ENCODE measurements at places on chromosomes 4 and X.

GRCh38 chrX:35699642-35700041 lies 98.5 kb upstream of the MAGEB16 start:
- no peak for DNase-seq

- peak; percentile 23 for DNase-seq
These were observed 14.6 kb upstream of the DCTD start for GRCh38 chr4:182931691-182932345.

DNA sequence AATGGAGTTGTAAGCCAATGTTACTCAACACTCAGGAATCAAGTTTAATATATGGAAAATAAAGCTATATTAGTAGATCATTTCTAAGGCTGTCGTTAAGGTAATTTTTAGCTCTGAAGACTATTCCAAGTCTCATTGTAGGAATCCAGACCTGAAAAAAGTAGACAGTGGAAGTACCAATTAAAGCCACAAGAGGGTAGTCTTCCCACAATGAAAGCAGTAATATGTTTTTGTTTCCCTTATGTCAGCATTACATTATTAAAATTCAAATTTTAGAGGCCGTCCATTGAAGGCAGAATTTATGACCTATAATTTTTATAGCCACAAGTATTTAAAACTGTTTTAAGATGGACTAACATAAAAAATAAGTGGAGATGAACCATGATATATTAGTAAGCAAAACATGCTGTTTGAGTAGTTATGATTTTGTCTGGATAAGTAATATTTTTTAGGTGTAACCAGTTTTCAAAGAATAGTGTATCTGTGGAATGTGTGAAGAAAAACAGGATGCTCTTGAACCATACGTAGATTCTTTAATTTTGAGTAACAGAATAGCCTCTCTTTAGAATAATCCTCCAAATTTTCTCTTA lies 372.6 kb upstream of the TECRL start:
- DNase-seq: peak; percentile 34

DNA sequence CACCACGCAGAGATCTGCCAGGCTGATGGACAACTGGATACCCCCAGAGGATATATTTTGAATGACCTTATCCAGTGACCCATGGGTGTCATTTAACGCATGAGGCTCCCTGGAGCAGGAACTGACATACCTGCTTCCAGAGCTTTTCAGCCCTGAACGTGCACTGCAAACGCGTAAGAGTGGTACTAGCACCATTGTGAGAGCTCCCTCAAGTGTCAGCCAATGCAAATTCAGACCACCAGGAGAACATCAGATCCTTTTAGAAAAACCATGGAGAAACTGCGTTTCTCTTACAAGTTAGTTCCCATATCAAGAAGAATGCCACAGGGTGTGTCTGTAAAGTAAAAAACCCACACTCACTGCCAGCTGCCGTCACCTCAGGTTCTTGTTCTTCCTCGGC lies 7.3 kb downstream of the TREX2 start:
- no peak for DNase-seq

DNA sequence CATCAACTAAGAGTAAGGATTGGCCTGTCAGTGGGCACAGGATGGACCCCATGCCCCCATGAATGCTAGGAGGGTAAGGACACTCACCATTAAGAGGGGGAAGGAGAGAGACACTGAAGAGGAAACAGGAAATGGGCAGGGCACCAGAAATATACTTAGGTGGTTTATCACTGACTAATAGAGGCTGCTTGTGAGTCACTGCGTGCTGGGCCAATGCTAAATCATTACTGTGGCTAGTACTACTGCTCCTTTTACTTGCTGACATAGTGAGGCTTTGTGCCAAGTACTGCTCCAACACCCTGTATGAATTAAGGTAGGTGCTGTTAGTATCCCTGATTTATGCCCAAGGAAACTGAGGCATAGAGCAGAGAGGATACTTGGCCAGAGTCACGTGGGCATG lies 130.4 kb upstream of the FRMPD4 start:
- peak; percentile 68 for DNase-seq

- DNase-seq: no peak
These were observed 118.7 kb downstream of the ZNF330 start for GRCh38 chr4:141339391-141339790.

- DNase-seq: no peak
These were observed 116.0 kb downstream of the COL25A1 start for GRCh38 chr4:109186458-109186945.

DNA sequence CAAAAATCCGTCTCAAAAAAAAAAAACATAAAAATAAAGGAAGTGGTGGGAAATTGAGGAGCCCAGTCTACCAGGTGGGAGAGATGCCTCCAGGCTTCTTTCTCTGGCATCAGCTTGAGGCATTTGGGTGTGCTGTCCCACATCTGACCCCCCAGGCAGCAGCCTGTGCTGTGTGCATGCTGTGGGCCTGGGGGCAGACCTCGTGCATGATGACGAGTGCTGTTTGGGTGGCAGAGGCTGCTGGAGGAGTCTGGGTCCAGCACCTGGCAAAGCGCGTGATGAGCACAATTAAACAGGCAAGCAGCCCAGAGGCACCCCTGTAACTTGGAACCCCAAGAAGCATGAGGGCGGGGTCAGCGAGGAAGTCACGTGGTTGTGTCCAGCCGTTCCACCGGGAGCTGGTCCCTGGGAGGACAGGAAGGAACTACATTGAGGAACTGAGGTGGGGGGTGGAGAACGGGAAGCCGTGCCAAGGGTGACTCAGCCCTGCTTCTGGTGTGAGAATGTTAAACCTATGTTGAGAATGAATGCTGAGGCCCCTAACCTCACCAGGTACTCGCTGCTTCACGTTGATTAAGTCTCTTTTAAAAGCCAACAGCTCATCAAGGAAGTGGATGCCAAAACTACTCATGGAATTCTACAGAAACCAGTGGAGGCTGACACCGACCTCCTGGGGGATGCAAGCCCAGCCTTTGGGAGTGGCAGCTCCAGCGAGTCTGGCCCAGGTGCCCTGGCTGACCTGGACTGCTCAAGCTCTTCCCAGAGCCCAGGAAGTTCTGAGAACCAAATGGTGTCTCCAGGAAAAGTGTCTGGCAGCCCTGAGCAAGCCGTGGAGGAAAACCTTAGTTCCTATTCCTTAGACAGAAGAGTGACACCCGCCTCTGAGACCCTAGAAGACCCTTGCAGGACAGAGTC lies 6.1 kb downstream of the TACC3 start:
- peak; percentile 38 for DNase-seq

DNA sequence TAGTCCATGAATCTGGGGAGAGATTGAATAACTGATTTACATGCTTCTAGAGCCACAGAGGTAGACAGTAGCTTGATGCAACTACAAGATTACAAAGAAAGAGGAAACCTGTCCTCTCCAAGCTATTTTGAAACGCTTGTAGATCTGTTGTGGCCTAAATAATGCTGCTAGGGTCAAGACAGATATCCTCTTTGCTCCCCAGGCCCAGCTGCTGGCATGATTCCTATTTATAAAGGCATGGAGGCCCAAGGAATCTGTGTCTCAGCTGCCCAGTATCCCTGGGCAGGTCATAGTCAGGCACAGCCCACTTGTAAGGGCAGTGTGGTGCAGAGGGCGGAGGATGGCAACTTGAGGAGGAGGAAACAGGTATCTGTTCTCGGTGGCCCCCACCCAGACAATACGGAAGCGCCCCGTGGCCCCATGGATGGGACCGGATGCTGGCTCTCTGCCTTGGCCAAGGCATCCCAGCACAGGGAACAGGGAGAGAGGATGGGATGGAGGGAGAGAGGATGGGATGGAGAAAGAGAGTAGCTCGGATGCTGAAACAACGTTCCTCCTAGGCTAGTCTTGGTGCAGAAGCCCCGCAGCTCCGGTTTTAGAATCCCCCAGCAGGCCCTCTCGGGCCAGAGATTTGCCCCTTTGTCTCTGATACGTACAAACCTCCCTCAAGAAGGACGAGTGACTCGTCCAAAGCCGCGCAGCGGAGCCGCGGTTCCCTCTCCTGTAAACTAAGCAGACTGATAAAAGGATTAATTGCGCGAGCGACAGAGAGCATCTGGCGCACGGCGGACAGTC lies 767 bp upstream of the SMIM20 start:
- DNase-seq: peak; percentile 29

DNA sequence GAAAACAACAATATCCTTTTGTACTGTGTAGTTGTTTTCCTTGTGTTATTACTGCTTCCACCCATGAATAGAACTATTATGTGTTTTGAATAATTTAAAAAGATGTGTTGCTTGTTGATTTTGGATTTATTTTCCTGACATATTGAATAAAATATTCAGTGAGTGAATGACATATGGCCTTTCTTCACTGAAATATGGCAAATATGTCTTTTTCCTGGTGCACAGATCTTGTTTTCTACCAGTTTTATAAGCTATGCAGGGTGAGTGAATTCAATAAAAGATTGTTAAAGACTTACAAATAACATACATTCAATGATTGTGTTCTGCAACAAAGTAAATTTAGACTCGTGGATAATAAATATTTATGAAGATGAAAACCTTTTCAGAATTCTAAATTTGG lies 1216.3 kb upstream of the ADGRL3 start:
- DNase-seq: no peak

GRCh38 chr4:136599890-136600289 lies 932.4 kb downstream of the PCDH18 start:
- no peak for DNase-seq

- DNase-seq: no peak
These were observed 38.3 kb upstream of the MMAA start for GRCh38 chr4:145580906-145581305.

DNA sequence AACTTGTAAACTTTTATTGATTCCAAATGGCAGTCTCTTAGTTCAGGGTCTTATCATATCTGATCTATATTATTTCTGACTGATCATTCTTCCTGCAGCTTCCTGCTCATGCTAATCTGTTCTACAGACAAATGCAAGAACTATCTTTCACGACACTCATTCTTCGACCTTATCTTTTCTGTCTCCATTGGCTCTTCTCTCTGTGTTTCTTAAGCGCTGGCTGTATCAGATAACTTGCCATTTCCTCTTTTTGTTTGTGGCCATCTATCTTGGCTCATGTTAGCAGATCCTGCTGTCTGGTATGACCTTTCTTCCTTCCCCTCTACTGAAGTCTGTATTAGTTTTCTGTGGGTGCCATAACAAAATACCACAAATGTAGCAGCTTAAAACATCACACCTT lies 230.5 kb upstream of the PUDP start:
- no peak for DNase-seq

DNA sequence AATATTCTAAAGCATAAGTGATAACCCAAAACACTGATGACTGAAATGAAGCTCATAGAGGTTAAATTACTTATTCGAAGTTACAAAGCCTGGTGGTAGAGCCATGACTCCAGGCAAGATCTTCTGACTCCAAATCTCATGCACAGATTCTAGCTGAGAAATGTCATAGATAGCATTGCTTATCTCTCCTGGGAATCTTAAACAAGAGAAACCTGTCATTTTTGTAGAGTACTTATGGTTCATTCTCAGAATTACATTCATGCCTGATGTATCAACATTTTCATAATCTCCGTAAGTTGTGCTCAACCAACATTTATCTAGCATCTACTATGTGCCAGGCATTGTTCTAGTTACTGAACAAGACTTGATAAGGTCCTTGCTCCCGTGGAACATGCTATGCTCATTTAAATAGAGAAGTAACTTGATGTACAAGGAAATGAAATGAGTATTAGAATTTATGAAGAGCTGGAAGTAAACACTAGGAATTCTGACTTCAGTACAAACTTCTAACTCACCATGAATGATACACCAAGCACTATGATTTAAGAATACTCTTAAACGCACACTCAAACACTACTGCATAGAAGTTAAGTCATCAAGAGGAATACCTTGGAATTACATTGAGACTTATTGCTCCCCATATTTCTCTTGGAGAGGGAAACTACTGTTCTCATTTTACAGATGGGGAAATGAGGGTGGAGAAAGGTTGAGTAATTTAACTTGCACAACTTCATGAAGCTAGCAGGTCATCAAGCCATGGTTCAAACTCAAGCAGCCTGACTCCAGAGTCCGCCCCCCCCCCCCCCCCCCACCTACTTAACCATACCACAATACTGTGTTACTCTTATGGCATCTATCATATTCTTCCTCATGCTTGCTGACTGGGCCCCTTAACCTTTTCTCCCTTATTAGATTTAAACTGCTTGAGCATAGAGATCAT lies 45.4 kb downstream of the MBNL3 start:
- DNase-seq: no peak

GRCh38 chr4:41169256-41169800 lies 45.0 kb downstream of the APBB2 start:
- no peak for DNase-seq

DNA sequence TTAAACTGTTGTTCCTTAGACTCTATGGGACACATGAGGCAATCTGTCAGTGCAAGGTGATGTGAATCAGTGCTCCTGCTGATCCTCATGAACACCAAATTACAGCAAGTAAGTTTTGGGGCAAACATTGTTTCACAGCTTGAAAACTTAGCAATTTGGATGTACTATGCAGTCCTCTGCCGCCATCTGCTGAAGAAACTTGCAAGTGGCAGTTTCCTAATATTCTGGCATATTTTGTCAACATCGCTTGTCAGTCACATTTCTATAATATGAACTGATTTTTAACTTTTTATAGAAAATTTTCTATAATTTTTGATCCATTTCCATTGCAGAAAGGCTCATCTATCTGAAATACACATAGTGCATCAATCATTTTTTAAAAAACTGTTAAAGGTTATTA lies 56.3 kb downstream of the ZAR1 start:
- peak; percentile 26 for DNase-seq

DNA sequence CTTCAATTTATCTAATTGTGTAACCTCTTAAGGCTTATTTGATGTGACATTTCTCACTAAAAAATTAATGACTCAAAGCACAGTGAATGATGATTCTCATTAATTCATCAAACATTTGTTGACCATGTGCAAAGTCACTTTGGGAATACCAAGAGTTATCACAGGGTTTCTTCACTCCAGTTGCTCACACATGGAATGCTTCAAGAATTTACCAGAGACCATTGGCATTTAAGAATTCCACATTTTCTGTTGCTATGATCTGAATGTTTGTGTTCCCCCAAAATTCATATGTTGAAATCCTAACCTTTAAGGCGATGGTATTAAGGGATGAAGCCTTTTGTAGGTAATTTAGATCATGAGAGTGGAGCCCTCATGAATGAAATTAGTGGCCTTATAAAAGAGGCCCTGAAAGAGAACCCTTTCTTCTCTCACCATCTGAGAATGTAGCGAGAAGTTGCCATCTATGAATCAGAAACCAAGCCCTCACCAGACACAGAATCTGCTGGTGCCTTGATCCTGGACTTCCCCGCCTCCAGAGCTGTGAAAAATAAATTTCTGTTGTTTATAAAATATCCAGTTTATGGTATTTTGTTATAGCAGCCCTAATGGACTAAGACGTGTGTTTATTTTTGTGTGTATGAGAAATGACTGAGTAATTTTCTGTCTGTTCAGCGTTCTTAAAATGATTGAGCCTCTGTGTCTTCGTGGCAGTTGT lies 16.4 kb upstream of the SRPX start:
- peak; percentile 7 for DNase-seq

- DNase-seq: peak; percentile 69
These were observed 74.1 kb downstream of the NBDY start for GRCh38 chrX:56802921-56803849.
